Activated naive CD8-positive, alpha-beta T cell treated with anti-CD3 and anti-CD28 coated beads, Interleukin-2, amount 50 U/mL, for 16 hours (primary cell): ENCODE measurements at places on chromosomes 11 and 22.

- no peak for DNase-seq
Observed at GRCh38 chr22:26956371-26956770, 299.0 kb downstream of the MIAT start.

DNA sequence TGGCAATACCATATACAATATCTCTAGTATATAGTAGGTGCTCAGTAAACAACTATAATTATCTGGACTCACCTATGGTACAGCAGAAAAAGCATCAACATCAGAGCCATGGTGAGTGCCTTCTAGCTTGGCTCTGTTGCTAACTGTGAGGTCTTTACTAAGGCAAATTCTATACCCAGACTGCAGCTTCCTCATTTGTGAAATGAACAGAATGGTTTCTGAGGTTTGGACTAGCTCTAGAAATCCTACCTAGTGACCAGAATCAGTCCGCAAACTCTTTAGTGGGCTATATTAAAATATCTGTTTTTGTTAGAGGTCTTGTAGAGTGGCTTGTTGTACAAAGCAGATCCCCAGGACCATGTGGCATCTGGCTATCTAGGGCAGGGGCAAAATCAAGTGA lies 3.7 kb downstream of the MS4A1 start:
- no peak for DNase-seq

GRCh38 chr11:26677566-26677965 lies 44.3 kb downstream of the SLC5A12 start:
- DNase-seq, result no peak

DNA sequence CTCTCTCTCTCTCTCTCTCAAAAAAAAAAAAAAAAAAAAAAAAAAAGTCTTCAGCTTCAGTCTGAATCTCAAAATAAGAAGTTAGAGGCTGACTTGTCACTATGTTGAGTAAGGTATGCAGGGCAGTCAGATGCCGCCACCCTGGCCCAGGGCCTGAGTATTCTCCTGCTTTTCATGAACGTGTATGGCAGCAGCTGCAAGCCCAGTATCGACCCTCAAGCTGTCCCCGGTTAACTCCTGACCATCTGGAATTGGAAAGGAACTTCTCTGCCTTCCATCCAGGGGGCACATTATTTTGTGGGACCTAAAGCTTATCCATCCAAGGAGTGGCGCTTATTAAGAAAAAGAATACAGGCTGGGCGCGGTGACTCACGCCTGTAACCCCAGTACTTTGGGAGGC lies 11.4 kb downstream of the MRGPRD start:
- DNase-seq, result no peak

GRCh38 chr11:117814766-117815261 lies 9.7 kb downstream of the FXYD2 start:
- DNase-seq, result peak; percentile 51

- no peak for DNase-seq
Observed at GRCh38 chr11:103683576-103683975, 352.9 kb upstream of the DDI1 start.

DNA sequence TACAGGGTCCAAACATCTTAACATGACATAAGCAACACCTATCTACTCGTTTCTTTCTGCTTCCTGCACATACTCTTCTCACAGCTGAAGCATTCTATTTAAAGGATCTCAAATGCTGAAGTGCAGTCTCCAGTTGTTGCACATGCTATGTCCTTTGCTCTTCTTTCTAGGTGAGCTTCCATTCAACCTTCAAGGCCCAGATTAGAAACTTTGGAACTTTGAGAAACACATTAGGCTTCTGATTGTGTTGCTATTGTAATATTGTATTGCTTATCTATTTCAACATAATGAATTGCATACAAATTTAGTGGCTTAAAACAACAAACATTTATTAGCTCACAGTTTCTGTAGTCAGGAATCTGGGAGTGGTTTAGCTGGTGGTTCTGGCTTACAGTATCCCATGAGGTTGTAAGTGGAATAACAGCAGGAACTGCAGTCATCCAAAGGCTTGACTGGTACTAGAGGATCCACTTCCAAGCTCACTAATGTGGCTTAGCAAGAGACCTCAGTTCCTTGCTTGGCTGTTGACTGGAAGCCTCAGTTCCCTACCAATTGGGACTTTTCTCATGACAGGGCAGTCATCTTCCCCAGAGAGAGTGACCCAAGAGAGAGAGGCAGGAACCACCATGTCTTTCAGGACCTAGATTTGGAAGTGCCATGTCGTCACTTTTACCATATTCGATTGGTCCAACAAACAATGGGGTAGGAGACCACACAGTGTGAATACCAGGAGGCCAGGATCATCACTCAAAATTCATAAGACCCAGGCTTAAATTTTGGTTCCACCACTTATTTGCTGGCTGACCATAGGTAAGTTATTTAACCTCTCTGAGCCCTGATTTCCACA lies 27.2 kb upstream of the RASSF10 start:
- no peak for DNase-seq

- no peak for DNase-seq
Observed at GRCh38 chr11:21625982-21626381, 566.9 kb upstream of the ANO5 start.

GRCh38 chr11:64670975-64671374 lies 52.0 kb downstream of the NRXN2 start:
- no peak for DNase-seq

DNA sequence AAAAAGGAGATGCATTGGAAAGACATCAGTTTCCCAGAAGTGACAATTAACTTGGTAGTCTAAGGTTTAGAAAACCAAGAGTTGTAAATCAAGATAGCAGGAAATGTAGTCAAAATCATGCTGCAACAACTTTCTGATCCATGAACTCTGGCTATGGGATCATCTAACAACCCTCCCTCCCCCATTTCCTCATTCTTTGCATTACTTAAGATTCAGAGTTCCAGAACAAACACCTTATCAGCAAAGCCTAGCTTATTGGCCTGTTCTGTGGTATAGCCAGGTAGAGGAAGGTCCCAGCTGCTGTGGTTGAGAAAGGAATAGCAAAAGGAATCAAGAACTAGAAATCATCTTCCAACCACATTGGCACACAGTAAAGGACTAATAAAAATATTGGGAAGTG lies 651.1 kb downstream of the METTL15 start:
- DNase-seq, result no peak

- no peak for DNase-seq
Observed at GRCh38 chr22:37491559-37492427, 5.6 kb upstream of the MFNG start.

- no peak for DNase-seq
Observed at GRCh38 chr11:134365011-134365925, 33.5 kb downstream of the GLB1L2 start.

DNA sequence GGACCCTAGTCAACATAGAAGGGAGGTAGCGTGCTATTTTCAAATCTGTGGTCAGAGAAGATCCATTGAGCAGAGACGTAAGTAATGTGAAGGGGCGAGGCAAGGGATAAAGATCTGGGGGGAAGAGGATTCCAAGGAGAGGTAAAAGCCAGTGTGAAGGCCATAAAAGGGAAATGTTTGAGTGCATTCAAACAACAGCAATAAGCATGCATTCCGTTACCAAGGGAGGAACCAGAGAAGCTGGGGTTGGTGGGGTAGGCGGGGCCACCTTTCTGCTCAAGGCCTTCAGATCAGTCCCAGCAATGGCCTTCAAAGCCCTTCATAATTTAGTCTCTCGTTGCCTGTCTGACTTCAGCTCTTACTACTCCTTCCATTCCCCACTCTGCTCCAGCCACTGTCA lies 18.4 kb upstream of the SMPD1 start:
- no peak for DNase-seq

GRCh38 chr11:76721755-76722677 lies 51.5 kb upstream of the LRRC32 start:
- peak; percentile 37 for DNase-seq

- DNase-seq, result no peak
Observed at GRCh38 chr22:29312218-29313125, 3.0 kb downstream of the RASL10A start.

GRCh38 chr11:116309446-116309845 lies 463.3 kb downstream of the BUD13 start:
- no peak for DNase-seq

GRCh38 chr22:30286813-30287647 lies 2.3 kb downstream of the CASTOR1 start:
- DNase-seq, result peak; percentile 75

GRCh38 chr11:62592146-62592815 lies 958 bp upstream of the TUT1 start:
- DNase-seq, result no peak

GRCh38 chr11:121478226-121478894 lies 25.6 kb upstream of the SORL1-AS1 start:
- DNase-seq, result no peak

- no peak for DNase-seq
Observed at GRCh38 chr22:41387341-41387740, 5.6 kb downstream of the TEF start.

DNA sequence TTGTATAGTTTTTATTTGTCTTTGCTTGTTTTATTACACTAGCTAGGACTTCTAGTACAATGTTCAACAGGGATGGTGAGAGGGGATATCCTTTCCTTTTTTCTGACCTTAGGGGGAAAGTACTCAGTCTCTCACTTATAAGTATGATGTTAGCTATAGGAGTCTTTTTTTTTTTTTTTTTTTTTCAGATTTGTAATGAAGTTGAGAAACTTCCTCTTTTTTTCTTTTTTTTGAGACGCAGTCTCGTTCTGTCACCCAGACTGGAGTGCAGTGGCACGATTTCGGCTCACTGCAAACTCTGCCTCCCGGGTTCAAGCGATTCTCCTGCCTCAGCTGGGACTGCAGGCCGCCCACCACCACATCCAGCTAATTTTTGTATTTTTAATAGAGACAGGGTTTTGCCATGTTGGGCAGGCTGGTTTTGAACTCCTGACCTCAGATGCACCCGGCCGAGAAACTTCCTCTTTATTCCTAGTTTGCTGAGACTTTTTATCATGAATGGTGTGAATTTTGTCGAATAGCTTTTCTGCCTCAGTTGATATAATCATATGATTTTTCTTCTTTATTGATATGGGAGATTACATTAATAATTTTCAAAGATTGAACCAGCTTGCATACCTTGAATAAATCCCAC lies 10.9 kb downstream of the TRIM22 start:
- DNase-seq, result no peak

GRCh38 chr11:41713030-41713429 lies 253.6 kb upstream of the LRRC4C start:
- DNase-seq, result no peak

DNA sequence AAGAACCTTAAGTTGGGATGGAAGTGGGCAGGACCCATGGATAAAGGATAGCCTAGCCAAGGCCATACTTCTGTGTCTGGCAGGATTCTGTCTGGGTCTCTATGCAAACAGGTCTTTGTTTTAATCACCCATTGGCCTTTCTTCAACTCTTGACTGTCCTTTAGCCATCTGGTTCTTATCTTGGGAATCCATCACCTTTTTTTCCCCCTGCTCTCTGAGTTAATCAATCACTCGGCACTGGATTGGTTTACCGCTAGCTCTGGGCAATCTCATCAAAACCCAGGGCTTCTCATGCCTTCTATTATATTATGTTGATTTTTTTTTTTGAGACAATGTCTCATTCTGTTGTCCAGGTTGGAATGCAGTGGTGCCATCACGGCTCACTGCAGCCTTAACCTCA lies 1.8 kb upstream of the RNF169 start:
- DNase-seq, result no peak

DNA sequence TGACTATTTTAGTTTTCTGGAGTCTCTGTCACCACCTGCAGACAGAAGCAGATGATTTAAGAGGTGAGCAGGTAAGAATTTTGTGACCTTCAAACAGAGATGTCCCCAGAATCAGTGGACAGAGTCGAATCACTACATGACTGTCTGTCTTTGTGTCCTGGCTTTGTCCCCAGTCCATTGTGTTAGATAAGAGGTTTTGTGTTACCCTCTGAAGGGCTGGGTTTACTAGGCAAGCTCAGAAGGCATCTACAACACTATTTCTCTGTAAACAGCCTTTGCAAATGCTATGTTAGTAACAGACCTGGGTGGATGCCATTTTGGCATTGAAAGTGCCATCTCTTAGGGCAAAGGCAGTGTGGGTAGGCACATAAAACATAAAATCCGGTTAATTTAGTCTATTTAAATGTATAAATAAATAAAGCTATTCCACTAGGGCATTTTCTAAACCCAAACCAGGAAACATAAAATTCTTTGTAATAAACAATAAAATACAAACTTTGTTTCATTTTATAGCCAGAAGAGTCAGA lies 40.3 kb upstream of the CADM1 start:
- no peak for DNase-seq

- no peak for DNase-seq
Observed at GRCh38 chr11:73283276-73284000, 11.3 kb downstream of the P2RY6 start.

DNA sequence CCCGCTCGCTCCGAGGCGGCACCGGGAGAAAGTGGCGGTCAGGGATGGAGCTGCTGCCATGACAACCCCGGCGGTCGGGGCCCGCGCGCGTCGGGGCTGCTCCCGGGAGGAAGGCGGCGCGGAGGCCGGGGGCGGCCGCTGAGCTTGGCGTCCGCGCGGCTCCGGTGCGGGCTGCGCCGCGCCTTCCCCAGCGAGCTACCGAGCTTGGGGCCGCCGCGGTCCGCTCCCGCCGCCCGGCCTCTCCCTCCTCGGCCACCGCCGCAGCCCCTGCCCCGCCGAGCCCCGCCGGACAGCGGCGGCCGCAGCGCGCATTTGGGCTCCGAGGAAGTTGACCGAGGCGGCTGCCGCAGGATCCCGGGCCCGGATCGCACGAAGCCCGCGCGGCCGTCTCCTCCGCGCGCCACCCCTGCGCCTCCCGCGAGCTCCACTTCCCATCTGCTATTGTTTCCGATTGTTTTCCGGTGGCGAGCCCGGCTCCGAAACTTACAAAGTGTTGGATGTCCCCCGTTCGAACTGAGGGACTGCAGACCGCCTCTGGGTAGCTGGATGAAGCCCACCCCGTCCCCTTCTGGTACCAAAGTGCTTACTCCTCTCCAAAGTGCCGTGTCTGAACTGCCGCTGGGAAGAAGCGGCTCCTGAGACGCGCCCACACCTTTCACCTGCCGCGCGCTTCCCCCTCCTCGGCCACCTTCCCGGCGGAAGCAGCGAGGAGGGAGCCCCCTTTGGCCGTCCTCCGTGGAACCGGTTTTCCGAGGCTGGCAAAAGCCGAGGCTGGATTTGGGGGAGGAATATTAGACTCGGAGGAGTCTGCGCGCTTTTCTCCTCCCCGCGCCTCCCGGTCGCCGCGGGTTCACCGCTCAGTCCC lies 540.3 kb downstream of the NTM start:
- DNase-seq, result no peak

DNA sequence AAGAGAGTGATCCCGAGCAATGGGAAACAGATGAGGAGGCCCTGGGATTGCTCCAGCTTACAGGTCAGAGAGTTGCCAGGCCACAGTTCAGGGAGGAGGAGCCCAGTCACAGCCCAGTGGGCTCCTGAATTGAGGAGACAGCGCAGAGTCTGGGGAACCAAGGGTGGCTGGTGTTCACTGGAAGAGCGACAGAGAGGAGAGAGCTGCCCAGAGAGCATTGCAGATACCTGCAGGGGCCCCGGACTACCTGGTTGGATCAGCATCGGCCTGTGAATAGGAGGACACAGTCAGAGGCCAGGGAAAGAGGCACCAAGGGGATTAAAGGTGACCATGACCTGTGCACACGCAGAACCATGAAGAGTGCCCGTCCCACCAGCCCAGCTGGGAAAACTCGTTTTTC lies 648.6 kb downstream of the TBC1D22A start:
- no peak for DNase-seq
